CD8-positive, alpha-beta T cell (primary cell): ENCODE measurements at places on chromosomes 4 and X.

GRCh38 chr4:109735566-109736365 lies 5.9 kb upstream of the PLA2G12A start:
- no peak for DNase-seq

DNA sequence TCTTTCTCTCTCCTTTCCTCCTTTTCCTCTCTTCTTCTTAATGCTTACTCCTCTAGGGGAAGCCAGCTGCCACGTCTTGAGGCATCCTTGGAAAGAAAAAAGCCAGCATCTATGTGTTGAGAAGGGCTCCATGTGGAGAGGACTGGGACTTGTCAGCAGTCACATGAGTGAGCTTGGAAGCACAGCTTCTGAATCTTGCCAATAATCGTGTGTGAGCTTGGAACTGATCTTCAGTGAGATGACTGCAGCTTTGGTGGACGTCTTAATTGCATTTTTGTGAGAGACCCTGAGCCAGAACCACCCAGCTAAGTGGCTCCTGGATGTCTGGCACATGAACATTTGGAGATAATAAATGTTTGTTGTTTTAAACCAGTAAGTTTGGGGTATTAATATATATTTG lies 371.7 kb downstream of the SLITRK2 start:
- no peak for DNase-seq

DNA sequence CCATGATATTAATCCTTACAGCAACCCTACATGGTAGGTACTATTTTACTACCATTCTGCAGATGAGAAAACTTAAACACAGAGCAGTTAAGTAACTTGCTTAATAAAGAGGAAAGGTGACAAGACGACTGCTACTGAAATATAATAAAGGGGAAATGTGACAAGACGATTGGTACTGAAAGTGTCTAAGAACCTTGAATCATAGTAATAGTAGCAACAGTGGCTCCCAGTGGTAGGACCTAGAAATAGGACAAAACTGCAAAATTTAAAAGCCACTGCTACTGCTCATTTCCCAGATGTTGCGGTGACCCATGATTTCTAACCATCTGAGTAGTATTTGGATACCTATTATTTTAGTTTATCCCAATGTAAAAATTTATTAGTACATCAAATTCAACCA lies 89.5 kb downstream of the TASL start:
- DNase-seq = no peak

- DNase-seq = no peak
Observed at GRCh38 chr4:59698041-59698440, 1502.1 kb upstream of the ADGRL3 start.

- DNase-seq = no peak
Observed at GRCh38 chr4:99165978-99166377, 21.9 kb upstream of the ADH4 start.

DNA sequence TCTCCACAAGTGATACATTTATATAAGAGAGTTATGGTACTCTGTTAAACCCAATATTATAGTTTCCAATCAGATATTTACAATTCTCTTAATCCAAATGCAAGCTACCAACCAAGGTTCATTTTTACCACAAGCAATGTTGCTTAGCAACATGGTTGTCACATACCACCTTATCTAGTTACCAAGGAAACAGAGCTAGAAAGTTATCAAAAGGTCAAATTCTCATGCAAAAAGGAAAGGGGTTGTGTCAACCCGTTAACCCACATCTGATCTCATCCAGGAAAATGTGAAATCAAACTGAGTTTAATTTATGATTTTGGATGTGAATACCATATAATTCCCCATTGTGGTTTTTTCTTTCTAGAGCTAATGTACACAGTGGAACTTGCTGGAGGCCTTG lies 274.1 kb upstream of the MAGEB2 start:
- DNase-seq = no peak

DNA sequence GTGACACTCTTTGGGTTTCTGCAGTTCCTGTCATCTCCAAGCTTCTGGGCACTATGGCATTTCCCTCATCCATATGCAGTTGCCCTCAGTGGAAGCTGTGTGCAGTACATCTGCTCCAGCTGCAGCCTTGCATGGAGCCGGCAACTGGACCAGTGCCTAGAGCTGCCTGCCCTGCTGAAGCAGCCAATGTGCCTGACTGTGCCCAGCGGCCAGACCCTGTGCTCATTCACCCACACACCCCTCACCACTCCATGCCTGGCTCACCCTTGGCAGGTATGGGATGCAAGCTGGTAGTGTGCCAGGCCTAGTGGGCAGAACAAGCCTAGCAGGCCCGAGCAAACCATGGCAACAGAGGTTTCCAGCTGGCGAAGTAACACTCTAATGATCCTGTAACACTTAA lies 370.8 kb downstream of the FSTL5 start:
- DNase-seq = no peak

GRCh38 chr4:150152766-150153165 lies 74.5 kb downstream of the DCLK2 start:
- no peak for DNase-seq
